ENCODE measurements at places on chromosomes 7 and 10.

- no peak for DNase-seq
These were observed 18.0 kb upstream of the SH2B2 start for GRCh38 chr7:102268635-102269034.

GRCh38 chr7:55571511-55572377 is 558 bp downstream of the VOPP1 start:
- peak; percentile 67 for DNase-seq

- DNase-seq = no peak
These were observed 11.5 kb upstream of the TSGA13 start for GRCh38 chr7:130697820-130698219.

- DNase-seq = peak; percentile 86
These were observed 6.2 kb upstream of the RRP12 start for GRCh38 chr10:97407211-97407951.

- DNase-seq = no peak
These were observed 32.0 kb downstream of the ADAP1 start for GRCh38 chr7:922334-923107.

DNA sequence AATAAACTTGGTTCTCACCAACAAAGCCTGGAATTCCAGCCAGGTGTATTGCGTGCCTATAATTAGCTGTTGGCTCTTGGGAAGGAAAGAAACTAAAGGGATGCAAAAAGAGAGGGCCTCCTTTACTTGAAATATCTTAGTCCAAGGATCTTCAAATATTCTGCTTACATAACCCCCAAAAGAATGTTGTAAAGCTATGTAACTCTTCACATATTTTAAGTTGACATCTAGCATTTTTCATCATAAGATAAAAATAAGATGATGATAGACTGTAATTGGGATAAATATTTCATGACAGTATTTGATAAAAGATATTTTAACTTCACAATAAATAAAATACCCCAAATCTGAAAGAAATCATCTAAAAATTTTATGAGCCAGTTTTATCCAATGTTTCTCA is 52.5 kb upstream of the SEPTIN7 start:
- DNase-seq = no peak

DNA sequence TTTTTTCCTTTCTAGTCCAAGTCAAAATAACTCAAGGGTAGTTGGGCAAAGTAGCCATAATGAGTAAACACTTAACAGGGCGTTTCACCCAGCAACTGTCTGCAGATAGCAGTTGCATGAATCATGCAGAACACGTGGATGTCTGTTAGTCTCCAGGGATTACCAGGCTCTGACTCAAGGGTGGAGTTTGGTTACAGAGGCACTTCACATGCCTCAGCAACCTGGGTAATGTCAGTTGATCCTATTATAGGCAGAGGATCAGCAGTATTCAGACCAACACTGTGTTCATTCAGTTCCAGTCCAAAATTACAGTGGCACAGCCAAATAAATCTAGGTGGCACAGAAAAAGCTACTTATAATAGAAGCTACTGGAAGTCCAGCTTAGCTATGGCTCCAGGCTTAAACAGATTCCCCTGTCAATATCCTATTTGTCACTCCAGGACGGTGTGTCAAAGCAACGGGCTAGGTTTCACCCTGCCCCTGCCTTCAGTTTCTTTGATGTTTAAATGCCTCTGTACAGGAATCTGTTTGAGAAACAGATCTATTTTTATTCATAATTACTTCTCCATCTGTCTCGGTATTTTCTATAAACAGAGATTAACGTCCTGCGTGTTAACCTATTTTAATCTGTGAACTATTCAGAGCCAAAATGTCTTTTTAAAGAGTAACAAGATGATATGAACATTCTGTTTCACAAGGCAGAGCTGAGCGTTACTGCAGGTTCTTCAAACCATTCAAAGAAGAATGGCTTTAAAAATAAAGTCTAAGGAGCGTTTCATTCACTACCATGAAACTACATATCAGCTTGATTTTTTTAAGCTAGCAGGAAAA is 162.6 kb upstream of the AKR1E2 start:
- DNase-seq = peak; percentile 100

- DNase-seq = no peak
These were observed 128.4 kb downstream of the ARL4A start for GRCh38 chr7:12815871-12816270.

DNA sequence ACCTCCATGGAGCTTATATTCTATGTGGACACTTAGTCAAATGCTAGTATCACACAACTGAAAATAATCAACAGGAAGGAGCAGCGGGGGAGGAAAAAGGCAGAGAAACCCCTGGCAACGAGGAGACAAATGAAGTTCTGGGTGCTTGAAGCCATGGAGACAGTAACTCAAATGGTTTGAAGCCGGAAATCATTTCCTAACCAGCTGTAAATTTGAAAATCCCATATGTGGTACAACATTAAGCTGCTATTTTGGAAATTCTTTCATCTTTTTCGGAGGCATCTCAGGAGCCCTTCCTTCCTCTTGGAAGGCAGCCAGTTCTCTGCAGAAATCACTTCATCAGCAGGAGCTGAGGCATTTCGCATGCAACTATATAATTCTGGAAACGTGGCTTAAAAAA is 91.4 kb downstream of the PPP1R3C start:
- no peak for DNase-seq

DNA sequence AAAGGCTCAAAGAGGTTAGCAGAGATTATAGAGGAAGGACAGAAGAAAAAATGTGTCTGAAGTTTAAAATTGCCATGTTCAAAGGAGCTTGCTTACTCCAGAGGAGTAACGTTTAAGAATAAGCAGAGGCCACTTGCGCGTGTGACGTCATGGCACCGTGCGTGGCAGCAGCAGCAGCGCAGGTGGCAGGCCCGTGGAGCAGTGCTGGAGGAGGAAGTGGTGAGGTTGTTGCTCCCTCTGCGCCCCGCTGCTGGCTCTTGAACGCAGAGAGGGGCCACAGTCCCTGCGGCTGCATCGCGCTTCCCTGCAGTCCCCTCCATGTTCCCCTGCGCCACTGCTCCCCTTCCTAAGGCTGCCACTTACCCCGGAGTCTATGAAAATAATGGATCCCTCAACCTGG is 37.5 kb downstream of the GDI2 start:
- DNase-seq = no peak

DNA sequence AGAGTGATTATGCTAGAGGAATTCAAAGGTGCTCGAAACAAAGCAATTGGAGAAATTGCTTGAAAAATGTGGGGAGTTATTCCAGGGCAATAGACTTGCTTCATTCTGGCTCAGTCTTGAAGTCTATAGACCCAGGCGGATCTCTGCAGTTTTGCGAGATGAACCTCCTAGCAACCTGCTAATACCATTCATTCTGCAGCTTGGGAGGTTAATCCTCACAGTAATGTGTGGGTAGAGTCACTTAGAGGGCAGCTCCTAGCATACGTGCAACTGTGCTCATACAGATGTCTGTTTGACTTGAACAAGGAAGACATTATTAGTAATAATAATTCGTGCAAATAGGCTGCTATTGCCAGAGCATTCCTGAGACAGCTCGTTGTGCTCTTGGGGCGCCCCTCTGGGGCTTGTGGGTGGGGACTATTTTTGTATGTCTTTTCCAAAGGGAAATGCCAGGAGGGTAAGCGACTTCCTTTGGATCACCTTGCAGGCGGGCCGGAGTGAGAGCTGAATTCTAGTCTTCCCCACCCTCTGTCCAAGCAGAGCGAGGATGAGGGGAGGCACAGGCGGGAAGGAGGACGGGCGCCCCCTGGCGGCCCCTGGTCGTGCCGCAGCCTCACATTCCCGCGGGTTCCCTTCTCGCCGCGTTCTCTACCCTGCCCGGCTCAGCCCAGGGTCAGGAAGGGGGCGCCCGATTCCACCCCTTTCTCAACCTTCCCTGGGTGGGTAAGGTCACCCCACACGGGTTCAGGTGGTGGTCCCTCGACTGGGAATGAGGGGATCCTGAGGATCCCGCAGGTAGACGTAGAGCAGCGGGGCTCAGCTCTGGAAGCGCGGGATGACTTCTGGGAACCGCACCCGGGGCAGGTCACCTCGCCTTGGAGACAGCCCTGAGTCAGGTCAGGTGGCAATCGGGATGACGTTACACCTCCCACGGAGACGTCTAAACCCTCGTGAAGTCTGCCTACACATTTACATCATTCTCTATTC is 241.5 kb downstream of the PHTF2 start:
- peak; percentile 36 for DNase-seq
